ENCODE measurements at places on chromosomes 3 and 15. TPM values are rescaled to one million over a fixed set of nuclear protein-coding genes. Genes with fewer than 3 reads are reported as not detected.

DNA sequence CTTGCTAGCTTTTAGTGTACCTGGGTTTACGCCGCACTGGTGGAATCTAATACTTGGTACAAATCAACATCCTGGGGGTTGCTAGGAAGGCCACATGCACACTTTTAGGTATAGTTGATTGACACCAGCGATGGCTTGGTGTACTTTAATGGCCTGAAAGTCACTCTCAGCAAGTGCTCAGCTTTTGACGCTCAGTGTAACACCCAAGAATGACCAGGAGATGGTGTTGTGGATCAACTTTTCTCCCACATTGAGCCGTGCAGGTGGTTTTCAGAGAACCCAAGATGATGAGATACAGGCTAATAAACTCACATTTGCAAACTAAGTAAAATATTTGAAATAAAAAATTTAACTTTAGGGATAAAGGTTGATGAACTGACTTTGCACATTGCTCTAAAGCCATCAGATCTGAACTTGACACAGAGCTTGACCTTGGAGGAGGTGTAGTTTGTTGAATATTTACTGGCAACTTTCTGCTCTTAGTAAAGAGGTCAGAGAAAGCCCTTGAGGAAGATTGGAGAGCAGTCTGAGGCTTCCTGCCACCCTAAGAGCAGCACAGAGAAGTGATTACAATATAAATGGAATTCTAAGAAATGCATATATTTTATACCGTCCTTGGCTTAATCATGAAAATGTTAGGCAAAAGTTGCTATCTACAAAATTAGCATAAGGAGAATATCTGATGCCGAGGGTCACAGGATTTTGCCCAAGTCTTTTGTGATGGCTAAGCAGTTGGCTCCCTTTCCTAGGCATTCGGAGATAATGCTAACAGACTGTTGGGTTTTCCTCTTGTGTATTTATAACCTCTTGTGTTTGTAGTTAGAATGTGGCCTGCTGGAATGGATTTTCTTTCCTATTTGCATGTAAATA is 143.4 kb upstream of the RASGRP1 start:
- H3K4me3 ChIP-seq = no peak overlapping the region
- peak; percentile 62 for DNase-seq
- no peak overlapping the region for H3K27ac ChIP-seq

The MYZAP gene
- 4.3 TPM for total RNA-seq

The IGSF10 gene
- 2.6 TPM for total RNA-seq

GRCh38 chr3:19183584-19183983 is 35.3 kb downstream of the KCNH8 start:
- H3K27ac ChIP-seq = no peak overlapping the region
- H3K27me3 ChIP-seq = no peaks in the 10 kb centered on the region

GRCh38 chr15:60379525-60380274 is 18.1 kb downstream of the ANXA2 start:
- H3K27me3 ChIP-seq = no peaks in the 10 kb centered on the region
- peak overlapping the region; percentile 89 for H3K27ac ChIP-seq
- peak; percentile 84 for DNase-seq
- H3K4me3 ChIP-seq = no peak overlapping the region
- peaks cover 8% of the 10 kb centered on the region for H3K36me3 ChIP-seq

DNA sequence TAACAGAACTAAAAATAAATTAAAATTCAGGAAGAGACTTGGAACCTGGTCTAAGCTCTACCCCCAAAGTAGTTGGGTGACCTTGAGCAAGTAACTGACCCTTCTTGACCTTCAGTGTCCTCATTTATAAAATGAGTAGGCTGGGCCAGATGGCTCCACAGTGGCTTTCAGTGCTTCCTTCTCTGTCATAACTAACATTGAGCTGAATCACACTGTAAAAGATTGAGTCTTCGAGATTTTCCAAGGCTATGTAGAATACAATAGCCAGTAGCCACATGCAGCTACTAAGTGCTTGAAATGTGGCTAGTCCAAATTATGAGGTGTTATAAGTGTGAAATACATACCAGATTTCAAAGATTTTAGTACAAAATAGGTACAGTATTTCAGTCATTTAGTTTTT is 313.3 kb downstream of the MECOM start:
- peaks cover 10% of the 10 kb centered on the region for H3K4me1 ChIP-seq
- H3K36me3 ChIP-seq = no peaks in the 10 kb centered on the region
- no peak overlapping the region for H3K27ac ChIP-seq
- H3K4me3 ChIP-seq = no peak overlapping the region
- H3K27me3 ChIP-seq = no peaks in the 10 kb centered on the region
- DNase-seq = no peak

The FYCO1 gene
- total RNA-seq = 10.9 TPM

DNA sequence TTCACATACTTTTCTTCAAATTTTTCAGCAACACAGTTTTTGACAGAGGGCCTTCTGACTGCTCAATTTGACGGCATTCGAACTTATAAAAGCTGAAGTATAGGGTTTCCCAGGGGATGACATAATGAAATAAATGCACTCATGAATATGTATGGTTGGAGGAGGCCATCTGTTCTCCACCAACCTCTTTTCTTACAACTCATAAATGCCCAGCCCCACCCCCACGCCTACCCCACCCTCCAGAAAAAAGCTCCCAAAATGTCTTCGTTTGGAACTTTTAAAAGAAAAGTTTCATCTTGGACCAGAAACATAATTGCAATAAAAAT is 211.6 kb upstream of the LRRN1 start:
- H3K36me3 ChIP-seq = no peaks in the 10 kb centered on the region
- H3K4me3 ChIP-seq = no peak overlapping the region

The CMTM7 gene
- 37.8 TPM for total RNA-seq

- no peaks in the 10 kb centered on the region for H3K36me3 ChIP-seq
- H3K4me3 ChIP-seq = peak overlapping the region; percentile 75
- no peaks in the 10 kb centered on the region for H3K27me3 ChIP-seq
- no peak overlapping the region for H3K27ac ChIP-seq
- H3K4me1 ChIP-seq = no peaks in the 10 kb centered on the region
Measured at GRCh38 chr3:179149406-179149867, 1.3 kb downstream of the PIK3CA start.

GRCh38 chr3:106086038-106086437 is 217.2 kb upstream of the CBLB start:
- no peak overlapping the region for H3K4me3 ChIP-seq
- H3K4me1 ChIP-seq = no peaks in the 10 kb centered on the region
- H3K27ac ChIP-seq = no peak overlapping the region
- no peaks in the 10 kb centered on the region for H3K36me3 ChIP-seq
- no peak for DNase-seq
- H3K27me3 ChIP-seq = no peaks in the 10 kb centered on the region

GRCh38 chr15:97683831-97684230 is 276.7 kb upstream of the ARRDC4 start:
- H3K4me1 ChIP-seq = no peaks in the 10 kb centered on the region
- no peaks in the 10 kb centered on the region for H3K27me3 ChIP-seq
- H3K4me3 ChIP-seq = no peak overlapping the region
- no peak overlapping the region for H3K27ac ChIP-seq
- no peaks in the 10 kb centered on the region for H3K36me3 ChIP-seq

The SIAH2 gene
- 31.8 TPM for total RNA-seq

GRCh38 chr3:76177610-76178009 is 392.3 kb upstream of the ZNF717 start:
- H3K27me3 ChIP-seq = no peaks in the 10 kb centered on the region
- no peaks in the 10 kb centered on the region for H3K36me3 ChIP-seq
- no peak overlapping the region for H3K27ac ChIP-seq
- H3K4me1 ChIP-seq = no peaks in the 10 kb centered on the region
- no peak for DNase-seq
- no peak overlapping the region for H3K4me3 ChIP-seq

DNA sequence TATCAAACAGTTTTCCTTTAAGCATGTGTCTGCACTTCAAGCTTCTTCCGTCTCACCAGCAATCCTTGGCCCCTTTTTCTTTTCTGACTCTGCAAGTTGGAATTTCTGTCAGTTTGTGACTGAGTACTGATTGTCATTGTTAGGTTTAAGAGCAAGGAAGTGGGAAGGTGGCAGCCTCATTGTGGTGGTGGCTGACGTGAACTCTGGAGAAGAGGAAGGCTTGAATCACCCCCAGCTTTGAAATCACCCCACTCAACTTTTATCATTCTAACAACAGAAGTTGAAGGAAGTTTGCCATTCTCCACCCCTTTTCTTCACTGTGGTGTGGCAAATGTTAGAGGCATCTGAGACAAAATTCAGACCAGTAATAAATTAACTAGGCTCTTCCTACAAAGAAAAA is 231.6 kb upstream of the AGTR1 start:
- no peaks in the 10 kb centered on the region for H3K36me3 ChIP-seq
- H3K4me1 ChIP-seq = peaks cover 10% of the 10 kb centered on the region
- H3K27me3 ChIP-seq = no peaks in the 10 kb centered on the region
- no peak overlapping the region for H3K4me3 ChIP-seq

The CLRN1 gene
- total RNA-seq = not detected

DNA sequence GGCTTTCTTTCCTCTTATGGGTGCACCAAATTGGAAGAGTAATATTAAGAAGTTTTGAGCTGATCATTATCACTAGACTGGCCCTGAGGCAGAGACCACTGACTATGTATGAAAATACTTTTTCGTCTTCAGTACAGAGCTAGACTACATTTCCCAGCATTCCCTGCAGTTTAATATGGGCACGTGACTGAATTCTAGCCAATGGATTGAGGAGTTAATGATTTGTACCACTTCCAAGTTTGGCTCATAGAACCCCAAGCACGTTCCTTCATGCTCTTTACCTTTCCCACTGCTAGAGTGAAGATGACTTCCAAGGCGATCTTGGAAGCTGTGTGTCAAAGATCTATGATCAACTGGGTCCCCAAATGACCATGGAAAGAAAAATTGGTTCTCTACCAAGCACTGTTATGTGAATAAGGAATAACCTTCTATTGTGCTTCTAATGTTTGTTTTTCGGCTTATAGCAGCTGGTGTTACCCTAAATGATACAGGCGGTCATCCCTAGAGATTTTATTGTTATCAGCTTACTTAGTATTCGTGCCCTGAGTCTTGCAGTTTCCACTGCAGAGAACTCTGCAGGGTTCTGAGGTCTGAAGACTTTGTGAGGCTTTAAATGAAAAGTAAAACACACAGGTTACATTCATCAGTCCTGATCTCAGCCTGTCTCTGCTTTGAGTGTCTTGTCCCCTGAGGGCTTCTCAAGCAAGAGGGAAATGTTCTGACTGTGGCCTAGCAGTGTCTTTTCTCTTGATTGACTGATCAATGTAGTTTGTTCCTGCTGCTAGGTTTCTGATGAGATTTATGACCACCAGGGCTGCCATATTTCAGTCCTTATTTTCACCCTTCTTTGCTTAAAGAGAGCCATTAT is 486.8 kb downstream of the PDCD6IP start:
- no peak overlapping the region for H3K27ac ChIP-seq
- H3K4me3 ChIP-seq = no peak overlapping the region
- H3K27me3 ChIP-seq = no peaks in the 10 kb centered on the region
- no peaks in the 10 kb centered on the region for H3K4me1 ChIP-seq
- no peak for DNase-seq
- H3K36me3 ChIP-seq = no peaks in the 10 kb centered on the region

The AAGAB gene
- 64.9 TPM for total RNA-seq

- no peak overlapping the region for H3K4me3 ChIP-seq
- no peaks in the 10 kb centered on the region for H3K36me3 ChIP-seq
- DNase-seq = no peak
- no peaks in the 10 kb centered on the region for H3K27me3 ChIP-seq
Measured at GRCh38 chr15:89926158-89926557, 13.4 kb upstream of the ARPIN start.

DNA sequence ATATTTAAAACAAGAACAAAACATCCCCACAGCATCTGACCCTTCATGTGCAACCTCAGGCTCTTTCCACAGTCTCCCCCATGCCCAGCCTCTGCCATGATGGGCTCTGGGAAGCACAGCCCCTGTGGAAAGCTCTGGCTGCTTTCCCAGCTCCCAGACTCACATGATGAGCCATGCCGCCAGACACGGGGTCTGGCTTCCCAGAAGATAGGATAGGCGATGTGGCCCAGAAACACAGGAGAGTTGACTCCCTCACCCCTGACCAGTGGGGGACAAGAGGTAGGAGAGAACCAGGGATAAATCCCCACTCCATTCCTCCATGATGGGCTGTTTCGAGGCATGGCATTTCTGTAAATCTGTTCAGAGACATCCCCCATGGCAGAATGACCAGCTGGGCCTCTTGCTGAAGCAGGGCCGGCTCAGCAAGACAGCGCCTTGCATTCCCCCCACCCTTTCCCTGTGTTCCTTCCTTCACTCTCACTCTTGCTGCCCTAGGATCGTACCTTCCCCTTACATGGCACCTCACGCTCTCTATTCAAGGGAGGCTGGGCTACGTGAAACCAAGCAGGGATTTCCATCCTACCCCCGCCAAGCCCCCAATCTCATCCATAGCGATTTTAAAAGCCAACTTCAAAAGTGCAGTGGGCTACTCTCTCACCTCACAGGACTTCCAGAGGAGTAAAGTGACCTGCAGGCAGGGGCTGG is 192.4 kb downstream of the ABHD5 start:
- DNase-seq = no peak
- no peaks in the 10 kb centered on the region for H3K36me3 ChIP-seq
- no peak overlapping the region for H3K27ac ChIP-seq
- H3K27me3 ChIP-seq = no peaks in the 10 kb centered on the region
- H3K4me3 ChIP-seq = no peak overlapping the region
- no peaks in the 10 kb centered on the region for H3K4me1 ChIP-seq

The SLC35G2 gene
- 4.2 TPM for total RNA-seq

The SGO1 gene
- 27.2 TPM for total RNA-seq

The FANCD2OS gene
- total RNA-seq = not detected

The GOLGA8H gene
- total RNA-seq = 0.16 TPM

DNA sequence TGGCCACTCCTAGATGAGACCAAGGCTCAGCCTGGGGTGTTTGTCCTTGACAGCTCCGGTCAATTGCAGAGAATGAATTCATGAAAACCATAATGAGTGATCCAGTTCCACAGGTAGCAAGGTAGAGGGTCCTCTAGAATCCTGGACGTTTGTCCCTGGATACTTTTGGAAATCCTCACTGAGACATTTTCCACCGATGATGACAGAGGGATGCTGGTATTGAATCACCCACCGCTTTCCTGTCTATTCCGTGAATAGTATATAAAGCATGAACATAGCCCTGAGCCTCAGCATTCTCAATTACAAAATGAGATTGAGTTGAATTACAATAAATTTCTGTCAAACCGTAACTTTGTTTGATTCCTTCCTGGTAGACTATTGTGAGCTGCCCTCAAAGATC is 5.7 kb upstream of the DCUN1D1 start:
- no peak overlapping the region for H3K27ac ChIP-seq
- no peak for DNase-seq
- H3K4me3 ChIP-seq = no peak overlapping the region
- H3K4me1 ChIP-seq = peaks cover 3% of the 10 kb centered on the region
- no peaks in the 10 kb centered on the region for H3K27me3 ChIP-seq
- no peaks in the 10 kb centered on the region for H3K36me3 ChIP-seq

The APBA2 gene
- not detected for total RNA-seq

The UACA gene
- total RNA-seq = 141 TPM

DNA sequence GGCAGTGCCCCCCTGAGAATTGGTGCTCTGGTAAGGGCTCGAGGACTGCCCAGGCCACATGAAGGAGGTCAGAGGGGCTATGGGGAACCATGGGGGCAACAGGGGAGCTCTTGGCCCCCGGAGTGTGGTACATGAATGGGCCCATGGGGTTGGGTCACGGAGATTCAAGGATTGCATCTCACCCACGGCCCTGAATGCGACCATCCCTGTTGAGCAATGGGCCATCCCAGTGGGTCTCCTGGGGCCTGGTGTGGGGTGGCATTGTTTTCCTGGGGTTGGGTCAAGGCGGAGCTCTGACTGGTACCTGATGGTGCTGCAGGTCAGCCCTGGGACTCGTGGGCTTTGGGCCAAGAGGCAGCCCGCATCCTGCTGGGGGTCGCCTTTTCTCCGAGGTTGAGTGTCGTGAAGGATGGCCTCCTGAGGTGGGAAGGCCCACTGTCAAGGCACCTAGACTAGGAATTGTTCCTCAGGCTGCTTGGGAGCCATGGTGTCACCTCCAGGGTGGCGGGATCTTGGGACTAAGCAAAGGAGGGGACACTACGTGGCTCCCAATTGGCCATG is 198.3 kb downstream of the UBE3A start:
- H3K36me3 ChIP-seq = no peaks in the 10 kb centered on the region
- H3K27ac ChIP-seq = no peak overlapping the region
- no peaks in the 10 kb centered on the region for H3K27me3 ChIP-seq

Measured in Caco-2 (cell line).